ENCODE measurements at places on chromosomes 2 and 18.
A peak's percentile ranks its signal among the peaks of the same experiment; 100 is the strongest.

DNA sequence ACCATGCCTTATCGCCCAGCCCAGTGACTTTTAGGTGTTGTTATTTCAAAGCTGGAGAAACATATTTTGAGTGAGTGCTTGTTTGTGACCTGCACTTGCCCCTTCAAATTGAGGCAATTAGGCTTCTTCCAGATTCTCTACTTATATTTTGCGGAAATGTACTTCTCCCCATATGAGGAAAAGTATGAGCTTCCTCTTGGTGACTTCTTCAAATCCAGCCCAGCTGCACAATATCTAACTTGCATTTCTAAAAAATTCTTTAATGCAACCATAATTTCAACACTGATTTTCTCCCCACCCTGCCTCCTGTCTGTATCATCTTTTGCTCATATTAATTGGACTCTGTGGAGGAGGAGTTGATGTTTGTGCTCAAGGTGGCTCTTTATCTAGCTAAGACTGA lies 391.2 kb upstream of the POU3F3 start:
- DNase-seq, result no peak

DNA sequence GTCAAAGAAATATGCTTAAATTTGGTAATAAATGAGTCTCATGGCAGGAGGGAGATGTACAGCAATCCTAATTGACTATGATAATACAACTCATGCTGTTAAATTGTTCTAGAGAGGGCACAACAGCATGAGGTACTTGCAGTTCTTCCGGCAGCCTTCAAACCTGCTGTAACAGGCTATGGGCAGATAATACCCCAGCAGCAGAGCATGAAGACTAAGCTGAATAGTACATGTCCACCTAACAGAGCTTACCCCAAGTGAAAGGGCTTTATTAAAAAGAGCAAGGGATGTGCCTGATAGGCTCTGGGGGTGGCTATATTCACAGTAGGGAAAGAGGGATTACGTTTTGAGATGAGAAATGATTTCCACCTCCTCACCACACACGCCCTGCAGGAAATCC lies 28.9 kb downstream of the MRO start:
- no peak for DNase-seq

- peak; percentile 40 for DNase-seq
Observed at GRCh38 chr2:170485254-170486026, 229.7 kb upstream of the SP5 start.

DNA sequence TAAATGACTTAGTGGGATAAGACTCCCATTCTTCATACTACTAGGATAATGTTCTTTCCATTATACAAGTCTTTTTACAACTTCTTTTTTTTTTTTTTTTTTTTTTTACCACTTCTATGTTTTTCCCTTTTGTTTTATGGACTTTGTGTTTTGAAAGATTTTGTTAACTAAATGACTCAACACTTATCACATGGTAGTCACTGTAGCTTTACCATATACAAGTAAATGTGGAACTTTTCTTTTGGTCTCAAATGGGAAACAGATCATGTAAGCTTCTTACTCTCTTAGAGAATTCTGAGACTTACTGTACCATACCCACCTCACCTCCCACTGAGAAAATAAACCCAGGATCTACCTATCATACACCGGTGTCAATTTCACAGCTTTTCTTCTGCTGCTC lies 590.3 kb upstream of the CDH2 start:
- no peak for DNase-seq

DNA sequence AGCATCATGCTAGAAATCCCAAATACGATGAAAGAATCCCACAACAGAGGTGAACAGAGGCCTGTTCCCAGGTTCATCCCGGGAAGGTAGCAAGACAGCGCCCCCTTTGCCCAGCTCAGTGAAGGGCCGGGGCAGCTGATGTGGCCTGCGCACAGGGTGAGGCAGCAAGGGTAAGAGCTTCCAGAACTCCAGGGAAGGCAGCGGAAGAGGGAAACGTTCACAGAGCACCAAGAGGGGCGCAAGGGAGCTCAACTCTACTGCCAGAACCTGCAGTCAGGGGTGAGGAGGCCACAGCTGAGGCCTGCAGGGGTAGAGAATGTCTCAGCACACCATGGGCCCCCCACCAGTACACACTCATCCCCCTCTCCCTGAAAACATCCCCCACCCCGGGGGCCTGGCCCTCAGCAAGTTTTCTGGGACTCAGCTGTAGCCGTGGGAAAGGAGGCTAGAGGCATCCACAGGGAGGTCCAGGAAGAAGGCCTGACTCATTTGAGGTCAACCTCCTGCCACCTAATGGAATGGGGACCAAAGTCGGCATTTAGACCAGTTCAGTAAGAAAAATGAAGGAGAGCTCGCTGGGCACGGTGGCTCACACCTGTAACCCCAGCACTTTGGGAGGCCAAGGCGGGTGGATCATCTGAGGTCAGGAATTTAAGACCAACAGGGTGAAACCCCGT lies 95.6 kb upstream of the ASAP2 start:
- no peak for DNase-seq

GRCh38 chr18:74518456-74519295 lies 15.6 kb upstream of the CNDP1 start:
- DNase-seq, result no peak

GRCh38 chr2:241908686-241909420 lies 39.3 kb downstream of the RTP5 start:
- DNase-seq, result no peak

Measured in HuH-7.5 (cell line).